ENCODE measurements at places on chromosomes 4 and X.

DNA sequence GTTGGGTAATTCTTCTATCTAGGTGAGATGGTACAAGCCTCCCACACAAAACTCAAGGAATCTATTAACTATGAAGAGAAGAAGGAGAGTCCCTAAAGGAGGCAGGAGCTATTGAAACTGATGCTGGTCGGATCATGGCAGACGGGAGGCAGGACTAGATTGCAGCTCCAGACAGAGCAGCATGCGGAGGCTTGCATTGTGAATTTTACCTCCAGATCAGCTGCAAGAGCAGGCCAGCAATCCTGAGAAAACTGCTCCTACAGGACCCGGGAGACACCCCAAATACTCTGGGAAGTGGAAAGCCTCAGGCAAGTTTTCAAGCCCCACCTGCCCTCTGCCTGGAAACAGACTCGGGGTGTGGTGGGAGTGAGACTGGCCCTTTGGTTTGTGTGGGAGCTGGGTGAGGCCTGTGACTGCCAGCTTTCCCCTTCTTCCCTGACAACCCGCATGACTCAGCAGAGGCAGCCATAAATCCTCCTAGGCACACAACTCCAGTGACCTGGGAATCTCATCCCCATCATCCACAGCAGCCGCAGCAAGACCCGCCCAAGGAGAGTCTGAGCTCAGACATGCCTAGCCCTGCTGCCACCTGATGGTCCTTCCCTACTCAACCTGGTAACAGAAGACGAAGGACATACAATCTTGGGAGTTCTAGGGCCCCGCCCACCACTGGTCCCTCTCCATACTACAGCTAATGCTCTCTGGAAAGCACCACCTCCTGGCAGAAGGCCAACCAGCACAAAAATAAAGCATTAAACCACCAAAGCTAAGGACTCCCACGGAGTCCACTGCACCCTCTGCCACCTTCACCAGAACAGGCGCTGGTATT is 30.9 kb downstream of the GATB start:
- DNase-seq: no peak

DNA sequence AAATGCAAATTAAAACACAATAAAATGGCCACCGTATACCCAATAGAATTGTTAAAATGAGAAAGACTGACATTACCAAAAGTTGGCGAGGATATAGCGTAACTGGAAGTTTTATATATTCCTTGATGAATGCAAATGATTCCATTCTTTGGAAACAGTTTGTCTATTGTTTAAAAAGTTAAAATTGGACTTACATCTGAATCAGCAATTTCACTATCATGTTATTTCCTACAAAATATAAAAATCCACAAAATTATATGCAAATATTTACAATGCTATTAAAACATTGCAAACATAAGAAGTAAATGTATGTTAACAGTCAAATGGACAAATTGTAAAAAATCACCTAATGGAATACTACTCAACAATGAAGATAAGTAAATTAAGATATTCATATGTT is 852.2 kb upstream of the NDST4 start:
- no peak for DNase-seq

- DNase-seq: no peak
These were observed 3.5 kb downstream of the TECRL start for GRCh38 chr4:64405761-64406160.

DNA sequence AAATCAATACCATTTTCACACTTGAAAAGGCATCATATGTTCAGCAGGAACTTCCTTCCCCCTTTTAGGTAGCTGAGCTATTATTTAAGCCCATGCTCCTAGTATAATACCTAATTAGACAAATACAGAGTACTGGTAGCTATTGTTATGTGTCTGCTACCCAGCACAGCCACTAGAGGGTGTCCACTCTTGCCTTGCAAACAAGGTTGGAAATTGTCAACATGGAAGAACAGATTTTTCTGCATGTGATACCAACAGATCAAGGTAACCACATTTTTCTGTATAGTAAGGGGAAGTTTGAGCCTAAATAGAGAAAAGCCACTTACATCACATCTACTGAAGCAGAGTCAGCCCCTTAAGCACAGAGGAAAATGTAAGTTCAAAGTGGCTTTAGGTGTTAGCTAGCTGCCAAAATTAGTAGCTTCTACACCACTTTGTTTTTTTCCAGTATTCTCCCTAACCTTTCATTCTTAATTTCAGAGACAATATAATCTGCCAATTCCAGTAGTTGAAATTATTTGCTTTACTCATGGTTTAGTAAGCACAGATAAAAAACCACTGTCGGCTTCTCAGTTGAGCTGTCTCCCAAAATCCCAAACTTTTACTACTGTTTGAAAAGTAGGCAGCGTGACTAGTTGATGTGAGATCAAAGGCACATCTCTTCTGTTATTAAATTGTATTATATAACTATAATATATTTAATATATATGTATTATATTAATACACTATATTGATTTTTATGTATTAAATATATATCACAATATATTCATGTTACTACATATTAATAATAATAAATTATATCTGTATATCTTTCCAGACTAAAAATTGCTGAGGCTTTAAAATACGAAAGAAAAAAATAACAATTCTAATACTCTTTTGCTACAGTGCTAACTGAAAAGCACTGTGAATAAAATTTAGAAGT is 38.2 kb downstream of the EDNRA start:
- DNase-seq: peak; percentile 35

DNA sequence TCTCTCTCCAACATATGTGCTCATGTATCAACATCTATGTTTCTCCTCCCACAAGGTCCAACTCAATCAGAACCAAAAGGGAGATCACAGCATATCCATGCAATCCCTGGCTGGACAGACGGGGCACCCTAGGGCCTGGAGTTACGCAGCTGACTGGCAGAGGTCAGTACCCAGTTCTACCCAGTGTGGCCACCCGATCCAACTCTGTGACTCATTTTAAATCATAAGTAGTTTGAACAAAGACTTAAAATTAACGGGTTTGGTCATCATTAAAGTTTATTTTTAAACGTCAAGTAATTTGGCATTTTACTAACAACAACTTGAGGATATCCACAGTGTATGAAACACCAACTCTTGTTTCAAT is 59.5 kb downstream of the APBB2 start:
- DNase-seq: no peak

GRCh38 chr4:188663369-188663768 is 524.1 kb downstream of the TRIML1 start:
- DNase-seq: no peak

- DNase-seq: no peak
These were observed 524.2 kb downstream of the FAT4 start for GRCh38 chr4:125838924-125839323.

GRCh38 chrX:37824491-37825214 is 22.7 kb downstream of the DYNLT3 start:
- DNase-seq: no peak

- no peak for DNase-seq
These were observed 188.8 kb downstream of the RCHY1 start for GRCh38 chr4:75325318-75325979.

- DNase-seq: no peak
These were observed 385.8 kb downstream of the PPARGC1A start for GRCh38 chr4:23504083-23504482.

GRCh38 chr4:182062936-182063335 is 180.3 kb upstream of the TENM3 start:
- no peak for DNase-seq

- DNase-seq: no peak
These were observed 362.2 kb upstream of the SPANXN4 start for GRCh38 chrX:142663330-142664095.

DNA sequence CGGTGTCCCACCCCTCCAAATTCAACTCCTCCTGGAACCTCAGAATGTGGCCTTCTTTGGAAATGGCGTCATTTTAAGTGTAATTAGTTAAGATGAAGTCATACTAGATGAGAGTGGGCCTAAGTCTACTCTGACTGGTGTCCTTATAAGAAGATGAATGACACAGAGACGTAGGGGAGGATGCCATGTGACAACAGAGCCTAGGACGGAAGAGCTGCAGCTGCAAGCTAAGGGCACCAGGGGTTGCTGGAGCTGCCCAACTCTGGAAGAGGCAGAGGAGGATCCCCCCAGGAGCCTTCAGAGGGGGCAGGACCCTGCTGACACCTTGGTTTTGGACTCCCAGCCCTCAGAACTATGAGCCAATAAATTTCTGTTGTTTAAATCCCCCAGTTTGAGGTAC is 115.1 kb downstream of the STK32B start:
- DNase-seq: no peak

DNA sequence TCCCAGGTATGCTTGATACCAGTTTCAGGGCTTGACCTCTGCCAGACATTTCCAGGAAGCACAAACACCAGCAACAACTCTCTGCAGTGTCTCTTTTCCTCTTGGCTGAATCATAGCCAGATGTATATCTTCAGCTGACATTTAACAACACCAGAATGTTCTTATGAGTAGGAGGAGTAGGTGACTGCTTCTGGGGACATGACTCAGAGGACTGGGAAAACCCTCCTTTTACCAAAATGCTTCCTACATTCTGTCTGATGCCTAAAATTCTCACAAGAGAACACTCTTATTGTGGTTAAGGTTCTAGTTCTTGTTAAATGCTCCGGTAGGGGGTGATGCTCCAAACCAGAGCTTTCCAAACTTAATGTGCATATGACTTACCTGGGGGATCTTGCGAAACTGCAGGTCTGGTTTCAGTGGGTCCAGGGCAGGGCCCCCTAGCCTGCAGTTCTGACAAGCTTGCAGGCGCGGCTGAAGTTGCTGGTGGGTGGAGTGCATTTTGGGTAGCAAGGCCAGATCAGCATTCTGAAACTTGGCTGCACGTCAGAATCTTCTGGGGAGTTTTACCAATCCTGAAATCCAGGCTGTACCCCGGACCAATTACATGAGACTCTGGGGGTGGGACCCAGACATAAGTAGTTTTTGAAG is 329.3 kb upstream of the RPS6KA3 start:
- no peak for DNase-seq

GRCh38 chr4:32601848-32602247 is 1881.7 kb downstream of the PCDH7 start:
- no peak for DNase-seq

- no peak for DNase-seq
These were observed 866 bp downstream of the RBM46 start for GRCh38 chr4:154781983-154782293.

DNA sequence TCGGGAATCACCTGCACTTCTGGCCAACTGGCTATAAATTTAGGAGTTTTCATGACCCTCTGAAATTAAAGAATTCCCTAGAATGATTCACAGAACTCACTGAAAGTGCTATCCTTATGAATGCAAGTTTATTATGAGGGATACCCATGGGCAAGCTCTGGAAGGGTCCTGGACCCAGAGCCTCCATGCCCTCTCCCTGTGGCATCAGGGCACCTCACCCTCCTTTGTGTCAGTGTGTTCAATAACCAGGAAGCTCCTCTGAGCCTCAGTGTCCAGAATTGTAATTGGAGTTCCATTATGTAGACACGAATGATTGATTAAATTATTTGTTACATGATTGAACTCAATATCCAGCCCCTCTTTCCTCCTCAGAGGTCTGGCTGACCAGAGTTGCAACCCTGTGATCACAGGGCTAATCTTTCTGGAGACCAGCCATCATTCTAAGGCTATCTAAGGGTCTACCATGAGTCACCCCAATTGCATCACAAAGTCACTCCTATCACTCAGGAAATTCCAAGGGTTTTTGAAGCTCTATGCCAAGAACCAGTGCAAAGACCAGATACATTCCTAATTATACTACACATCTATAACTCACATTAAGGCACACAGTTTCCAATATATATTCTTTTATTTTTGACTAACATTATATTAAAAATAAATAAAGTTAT is 8.9 kb downstream of the ANXA3 start:
- DNase-seq: no peak

DNA sequence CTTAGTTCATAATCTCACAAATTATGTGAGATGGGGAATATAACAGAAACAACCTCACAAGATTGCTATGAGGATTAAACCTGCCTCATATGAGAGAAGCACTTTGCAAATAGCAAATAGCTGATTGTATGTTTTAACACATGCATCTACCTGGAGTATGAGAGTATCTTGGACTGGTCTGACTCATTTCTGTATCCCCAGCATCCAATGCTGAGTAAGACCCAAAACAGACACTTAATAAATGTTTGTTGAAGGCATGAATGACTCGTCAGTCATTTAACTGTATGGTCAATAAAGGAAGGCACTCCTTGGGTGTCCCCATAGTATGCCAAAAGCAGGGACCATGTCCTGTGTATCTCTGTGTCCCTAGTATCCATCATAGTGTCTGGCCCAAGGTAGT is 350.9 kb upstream of the F9 start:
- DNase-seq: no peak

- DNase-seq: no peak
These were observed 548 bp downstream of the TMEM164 start for GRCh38 chrX:110003167-110004156.

DNA sequence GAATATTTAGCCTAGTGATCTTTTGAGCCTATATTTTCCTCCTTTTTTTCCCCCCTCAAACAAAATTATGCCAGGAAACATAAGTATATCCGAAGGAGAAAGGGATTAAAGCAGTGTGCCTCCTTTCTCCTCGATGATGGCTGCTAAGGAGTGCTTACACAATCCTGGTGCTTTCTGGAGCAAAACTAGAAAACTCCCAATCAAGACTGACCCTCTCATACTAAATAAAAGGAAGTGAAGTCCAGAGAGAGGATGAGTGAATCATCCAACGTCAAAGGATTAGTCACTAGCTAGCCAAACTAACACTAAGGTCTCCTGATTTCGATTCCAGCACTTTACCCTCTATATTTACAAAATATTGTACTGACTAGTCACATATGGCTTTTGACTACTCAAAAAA is 146.8 kb downstream of the PPP3CA start:
- DNase-seq: no peak

GRCh38 chr4:167290678-167291077 is 56.4 kb upstream of the SPOCK3 start:
- DNase-seq: no peak

DNA sequence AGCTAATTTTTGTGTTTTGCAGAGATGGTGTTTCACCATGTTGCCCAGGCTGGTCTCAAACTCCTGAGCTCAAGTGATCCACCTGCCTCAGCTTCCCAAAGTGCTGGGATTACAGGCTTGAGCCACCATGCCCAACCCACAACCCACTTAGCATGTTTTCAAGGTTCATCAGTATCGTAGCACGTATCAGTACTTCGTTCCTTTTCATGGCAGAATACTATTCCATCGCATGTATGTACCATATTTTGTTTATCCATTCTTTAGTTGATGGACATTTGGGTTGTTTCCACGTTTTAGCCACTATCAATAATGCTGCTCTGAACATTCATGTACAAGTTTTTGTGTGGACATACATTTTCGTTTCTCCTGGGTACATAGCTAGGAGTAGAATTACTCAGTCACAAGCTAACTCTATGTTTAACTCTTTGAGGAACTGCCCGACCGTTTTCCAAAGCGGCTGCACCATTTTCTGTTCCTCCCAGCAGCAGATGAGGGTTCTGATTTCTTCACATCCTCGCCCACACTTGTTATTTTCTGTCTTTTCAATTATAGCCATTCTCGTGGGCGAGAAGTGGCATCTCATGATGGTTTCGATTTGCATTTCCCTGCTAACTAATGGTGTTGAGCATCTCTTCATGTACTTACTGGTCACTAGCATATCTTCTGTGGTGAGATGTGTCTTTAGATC is 32.5 kb downstream of the MAN2B2 start:
- no peak for DNase-seq

Measured in CD4-positive, alpha-beta T cell treated with Interleukin-2 at 100 ng/mL for 4 hours (primary cell).